Upper lobe of left lung (tissue), 6 donors: ENCODE measurements at places on chromosomes 7 and 10. TPM values are rescaled to one million over a fixed set of nuclear protein-coding genes. Genes with fewer than 3 reads are reported as not detected.

DNA sequence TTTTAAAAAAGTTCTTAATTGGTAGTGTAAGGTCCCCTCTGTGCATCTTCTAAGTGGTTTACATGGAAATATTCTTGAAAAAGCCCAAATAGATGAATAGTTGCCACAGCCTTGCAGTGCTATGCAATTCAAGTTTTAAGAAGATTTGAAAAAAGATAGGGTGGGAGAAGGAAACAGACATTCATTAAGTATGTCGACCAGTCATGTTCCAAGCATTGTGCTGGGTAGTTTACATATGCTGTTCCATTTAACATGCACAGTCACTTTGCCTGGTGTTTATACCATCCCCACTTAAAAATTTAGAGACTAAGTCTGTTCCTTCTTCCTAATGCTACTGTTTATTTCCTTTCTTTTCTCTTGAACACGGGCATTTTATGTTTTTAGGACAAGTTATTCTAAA, 28.1 kb upstream of the NAMPT start:
- DNase-seq, result no peak

DNA sequence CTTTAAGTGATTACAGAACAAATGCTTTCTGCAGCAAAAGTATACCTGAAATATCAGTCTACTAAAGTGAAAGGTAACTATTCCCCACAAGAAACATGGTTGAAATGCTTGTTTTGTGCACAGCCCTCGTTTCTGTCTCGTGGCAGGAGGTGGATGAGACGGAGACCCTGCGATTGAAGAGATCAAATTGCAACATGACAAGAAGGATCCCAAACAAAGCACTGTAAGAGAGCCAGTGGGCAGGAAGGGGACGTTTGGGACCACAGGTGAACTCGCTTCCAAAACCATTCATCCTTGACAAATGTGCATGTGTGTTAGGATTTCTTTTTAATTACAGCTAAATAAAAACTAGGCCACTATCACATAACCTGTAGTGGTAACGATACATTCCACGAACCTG, 192.6 kb downstream of the CCSER2 start:
- no peak for DNase-seq

- DNase-seq, result no peak
These were observed 82.8 kb downstream of the NPSR1 start for GRCh38 chr7:34740840-34741239.

DNA sequence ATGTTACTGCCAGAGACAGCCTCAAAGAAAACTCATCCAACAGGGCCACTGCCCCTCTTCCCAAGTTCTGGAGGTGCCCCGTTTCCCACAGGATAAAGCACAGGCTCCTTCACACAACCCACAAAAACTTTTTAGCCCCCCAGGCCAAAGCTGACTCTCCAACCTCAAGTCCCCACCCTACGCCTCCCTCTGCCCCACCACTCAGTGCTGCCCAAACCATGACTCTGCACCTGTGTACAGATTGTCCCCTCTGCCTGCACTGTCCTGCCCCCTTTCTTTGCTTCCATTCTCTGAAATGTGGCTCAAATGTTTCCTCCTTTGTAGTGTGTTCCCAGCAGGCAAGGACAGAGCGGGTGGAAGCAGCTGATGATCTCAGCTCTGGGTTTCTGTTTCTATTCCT, 284.0 kb downstream of the GRID1 start:
- no peak for DNase-seq

DNA sequence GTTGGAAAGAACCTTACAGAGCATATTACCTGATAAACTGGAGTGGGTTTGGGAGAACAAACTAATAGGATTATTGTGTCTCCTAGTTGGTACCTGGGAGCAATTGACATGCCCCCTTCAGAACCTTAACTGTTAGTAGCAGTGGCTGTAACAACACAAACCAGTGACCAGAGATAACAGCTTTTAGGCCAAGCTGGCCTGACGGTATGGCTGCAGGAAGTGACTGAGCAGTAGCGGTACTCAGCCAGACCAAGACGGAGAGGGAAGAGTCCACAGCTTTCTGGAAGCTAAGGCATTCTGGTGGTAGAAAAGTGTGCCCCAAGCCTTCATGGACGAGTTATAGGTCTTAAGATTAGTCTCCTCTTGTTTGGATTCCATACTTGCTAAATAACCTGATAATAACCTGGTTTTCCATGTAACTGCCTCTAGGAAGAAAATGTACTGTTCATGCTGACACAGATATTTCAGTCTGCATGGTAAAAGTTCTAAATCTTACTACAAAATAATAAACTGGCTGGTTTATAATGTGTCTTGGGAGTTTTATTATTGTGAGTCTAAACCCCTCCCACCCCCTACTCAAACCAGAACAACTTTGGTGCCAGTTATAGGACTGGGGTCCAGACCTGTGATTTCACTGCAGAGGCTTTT, 11.3 kb downstream of the NOLC1 start:
- DNase-seq, result no peak

DNA sequence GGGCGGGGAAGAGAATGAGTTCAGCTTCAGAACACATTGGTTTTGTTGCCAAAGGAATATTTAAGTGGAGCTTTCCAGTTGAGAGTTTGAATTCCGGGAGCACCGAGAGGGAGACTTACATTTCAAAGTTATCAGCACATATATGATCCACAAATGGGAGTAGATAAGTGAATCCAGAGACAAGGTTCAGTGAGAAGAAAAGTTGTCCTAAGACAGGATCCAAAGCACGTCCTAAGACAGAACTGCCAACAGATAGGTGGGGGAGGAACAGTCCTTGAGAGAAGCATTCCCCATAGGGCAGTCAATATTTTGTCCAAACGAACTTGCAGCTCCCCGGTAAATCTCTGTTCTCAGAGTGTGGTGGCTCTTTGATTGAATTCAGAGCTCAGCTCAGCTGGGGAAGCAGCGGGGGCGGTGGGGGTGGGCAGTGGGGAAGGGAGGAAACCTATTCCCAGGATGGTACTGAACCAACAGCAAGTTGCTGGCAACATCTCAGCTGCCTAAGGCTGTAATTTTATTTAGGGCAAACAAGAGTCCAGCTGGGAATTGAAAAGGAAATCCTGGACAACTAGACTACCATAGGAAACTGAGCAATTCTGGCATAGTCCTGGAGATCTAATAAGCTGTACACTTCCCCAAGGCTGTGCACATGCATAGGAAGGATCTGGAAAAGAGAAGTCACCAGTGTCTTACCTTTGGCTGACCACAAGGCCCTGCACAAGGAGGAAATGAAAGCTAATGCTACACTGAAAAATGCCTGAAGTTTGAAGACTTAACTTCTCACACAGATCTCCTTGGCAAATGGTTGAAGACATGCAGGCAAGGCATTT, 94.2 kb upstream of the CXCL12 start:
- no peak for DNase-seq

DNA sequence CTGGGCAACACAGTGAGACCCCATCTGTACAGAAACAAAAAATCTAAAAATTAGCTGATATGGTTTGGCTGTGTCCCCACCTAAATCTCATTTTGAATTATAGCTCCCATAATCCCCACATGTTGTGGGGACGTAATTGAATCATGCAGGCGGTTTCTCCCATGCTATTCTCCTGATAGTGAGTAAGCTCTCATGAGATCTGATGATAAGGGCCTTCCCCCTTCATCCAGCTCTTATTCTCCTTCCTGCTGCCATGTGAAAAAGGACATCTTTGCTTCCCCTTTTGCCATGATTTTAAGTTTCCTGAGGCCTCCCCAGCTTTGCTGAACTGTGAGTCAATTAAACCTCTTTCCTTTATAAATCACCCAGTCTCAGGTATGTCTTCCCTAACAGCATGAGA, 136.5 kb downstream of the SFMBT2 start:
- no peak for DNase-seq

GRCh38 chr10:98252464-98252863, 15.5 kb downstream of the LOXL4 start:
- no peak for DNase-seq

DNA sequence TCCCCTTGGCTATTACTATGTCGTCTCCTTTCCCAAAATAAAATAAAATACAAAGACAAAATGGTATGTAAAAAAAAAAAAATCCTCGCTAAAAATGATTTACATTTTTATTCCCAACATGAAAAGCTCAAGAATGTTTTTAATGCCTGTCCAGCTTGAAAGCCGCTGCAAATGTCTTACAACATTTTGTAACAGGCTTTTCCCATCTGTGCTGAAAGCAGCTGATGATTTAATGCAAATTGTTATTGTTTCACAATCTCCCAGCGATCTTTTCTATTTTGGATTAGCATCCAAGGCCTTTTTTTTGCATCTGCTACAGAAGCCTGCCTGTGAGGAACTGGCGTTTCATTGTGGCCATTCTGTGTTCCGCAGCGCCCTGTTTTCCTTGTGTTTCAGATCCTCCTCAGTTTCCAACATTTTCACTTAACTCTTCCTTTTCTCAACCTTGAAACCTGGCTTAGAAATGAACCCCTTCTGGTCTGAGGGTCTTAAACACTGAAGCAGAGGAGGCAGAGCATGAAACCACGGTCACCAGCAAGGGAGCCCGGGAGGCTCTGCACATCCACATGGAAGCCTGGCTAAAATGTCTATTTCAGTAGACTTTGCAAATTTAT, 712.1 kb downstream of the PARD3 start:
- DNase-seq, result no peak

The TCAF2 gene
- 6.1 TPM for total RNA-seq

The EBLN1 gene
- not detected for total RNA-seq

The SDK1 gene
- total RNA-seq, result 12.0 TPM

The DPY19L1 gene
- 39.1 TPM for total RNA-seq

The AP4M1 gene
- 17.3 TPM for total RNA-seq

The NAT16 gene
- not detected for total RNA-seq
